Pancreas (tissue), 10 donors: ENCODE measurements at places on chromosomes 5 and 9. TPM values are rescaled to one million over a fixed set of nuclear protein-coding genes. Genes with fewer than 3 reads are reported as not detected.

IL13 gene
- not detected for total RNA-seq

KDM3B gene
- total RNA-seq = 17.9 TPM

SLC25A2 gene
- 0.69 TPM for total RNA-seq

GPR151 gene
- total RNA-seq = not detected

ADAMTS13 gene
- total RNA-seq = 2.8 TPM

BSPRY gene
- total RNA-seq = 22.0 TPM

C5orf46 gene
- not detected for total RNA-seq

GAPVD1 gene
- total RNA-seq = 23.3 TPM

PCDHGA4 gene
- total RNA-seq = 2.4 TPM

ADAMTSL2 gene
- 3.5 TPM for total RNA-seq

LCN9 gene
- total RNA-seq = not detected

SLF1 gene
- total RNA-seq = 1.1 TPM

DNAH5 gene
- total RNA-seq = 1.7 TPM

PRRC2B gene
- 132 TPM for total RNA-seq

TMOD1 gene
- 10.9 TPM for total RNA-seq

EPB41L4B gene
- total RNA-seq = 93.0 TPM

GRK6 gene
- 12.6 TPM for total RNA-seq

TMEM232 gene
- 1.9 TPM for total RNA-seq

C9 gene
- total RNA-seq = not detected

TAF11L5 gene
- not detected for total RNA-seq

FKBP15 gene
- total RNA-seq = 13.7 TPM

ZDHHC11B gene
- 6.4 TPM for total RNA-seq

CDH10 gene
- 0.98 TPM for total RNA-seq

CLTA gene
- total RNA-seq = 76.4 TPM

HAPLN1 gene
- not detected for total RNA-seq

CORO2A gene
- total RNA-seq = 1.3 TPM

PKD2L2 gene
- total RNA-seq = not detected

FREM1 gene
- 7.9 TPM for total RNA-seq

C9orf50 gene
- total RNA-seq = not detected

ANKDD1B gene
- 0.59 TPM for total RNA-seq
